ENCODE measurements at places on chromosomes 4 and X. TPM values are rescaled to one million over a fixed set of nuclear protein-coding genes. Genes with fewer than 3 reads are reported as not detected.

Gene CDKL2
- 1.8 TPM for total RNA-seq

Gene DCAF4L1
- 0.12 TPM for total RNA-seq

Gene SCD5
- total RNA-seq: 16.0 TPM

Gene RTL3
- total RNA-seq: not detected

Gene DIPK2B
- total RNA-seq: not detected

Gene GPR82
- not detected for total RNA-seq

Gene EDA2R
- 15.3 TPM for total RNA-seq
